Stimulated activated CD4-positive, alpha-beta T cell treated with anti-CD3 and anti-CD28 coated beads, Interleukin-12 subunit alpha, Interleukin-12 subunit beta, amount 100 ng/mL, for 24 hours (primary cell): ENCODE measurements at places on chromosomes 12 and 14.

DNA sequence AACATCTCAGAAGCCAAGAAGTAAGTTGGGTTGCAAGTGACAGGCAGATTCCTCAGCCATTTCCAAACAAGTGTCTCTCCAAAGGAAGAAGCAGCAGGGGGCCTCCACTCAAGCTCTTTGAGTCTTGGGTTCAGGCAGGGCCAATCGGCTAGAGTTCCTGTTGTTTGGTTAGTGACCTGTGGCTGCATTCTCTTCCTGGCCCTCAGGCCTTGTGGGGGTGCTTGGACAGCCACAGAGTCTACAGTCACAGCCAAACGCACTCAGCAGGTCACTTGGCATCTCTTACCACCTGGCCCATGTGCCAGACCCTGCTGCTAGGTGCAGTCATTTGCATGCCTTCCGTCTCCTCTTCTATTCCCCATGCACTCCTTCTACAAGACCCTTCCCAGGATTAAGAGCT is 353.9 kb downstream of the GRIN2B start:
- no peak for DNase-seq

GRCh38 chr12:67758119-67758518 is 109.6 kb downstream of the DYRK2 start:
- no peak for DNase-seq

GRCh38 chr14:68359837-68360552 is 432.9 kb downstream of the ZFP36L1 start:
- peak; percentile 8 for DNase-seq

- DNase-seq = no peak
These were observed at the start of gene LGR5 for GRCh38 chr12:71439613-71440344. TSS of gene LGR5 (plus strand) at chr12:71439798. CDS start at chr12:71440081, 283 bp downstream.

DNA sequence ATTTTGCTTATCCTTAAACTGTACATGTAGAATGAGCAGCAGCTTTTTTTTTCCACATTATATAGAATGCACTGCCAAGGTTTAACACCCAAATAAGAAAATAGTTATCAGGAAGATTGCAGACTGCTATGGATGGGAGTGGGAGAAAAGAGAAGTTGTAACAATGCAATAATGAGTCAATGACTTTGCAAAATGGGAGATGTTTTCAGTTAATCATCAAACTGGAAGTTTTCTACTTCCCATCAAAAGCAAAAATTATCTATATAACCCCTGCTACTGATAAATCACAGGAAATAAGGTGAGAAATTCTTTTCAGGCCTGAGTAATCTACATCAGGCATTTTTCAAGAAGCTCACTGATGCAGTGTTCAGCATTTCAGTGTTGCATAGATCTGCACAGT is 309.1 kb downstream of the GXYLT1 start:
- no peak for DNase-seq

DNA sequence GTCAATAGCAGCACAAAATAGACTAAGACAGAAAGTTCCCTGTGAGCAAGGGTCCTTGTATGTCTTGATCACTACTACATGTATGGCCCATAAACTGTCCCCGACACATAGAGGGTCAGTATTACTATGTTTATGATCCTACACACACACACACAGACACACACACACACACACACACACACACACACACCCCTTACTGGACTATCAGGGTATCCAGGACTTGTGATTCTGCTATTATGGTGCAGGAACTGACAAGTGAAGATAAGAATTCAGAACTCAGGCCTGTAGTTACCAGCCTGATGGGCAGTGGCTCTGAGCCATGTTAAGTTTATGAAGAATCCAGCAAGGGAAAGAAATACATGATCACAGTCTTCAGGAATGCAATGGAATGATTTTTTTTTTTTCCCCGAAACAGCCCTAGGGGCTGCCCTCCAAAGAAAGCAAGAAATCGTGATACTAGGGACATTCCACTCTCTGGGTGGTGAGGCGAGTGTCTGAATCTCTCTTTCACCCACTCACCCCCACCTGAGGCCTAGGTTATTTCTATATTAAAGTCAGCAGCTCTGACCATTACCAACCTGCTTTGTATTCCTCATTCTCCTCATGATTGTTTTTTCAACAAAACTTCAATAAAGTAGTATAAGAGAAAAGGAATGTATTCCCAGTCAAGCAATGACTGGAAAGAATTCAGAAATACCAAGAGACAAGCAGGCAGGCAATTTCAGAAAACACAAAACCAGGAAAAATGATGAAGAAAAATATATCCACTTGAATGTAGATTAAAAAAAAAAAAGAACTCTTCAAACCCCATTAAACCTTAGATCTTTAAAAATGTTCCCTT is 105.8 kb downstream of the AVPR1A start:
- no peak for DNase-seq

- no peak for DNase-seq
These were observed 972 bp upstream of the DCTN2 start for GRCh38 chr12:57548013-57548315.

- DNase-seq = no peak
These were observed 318.2 kb downstream of the NUAK1 start for GRCh38 chr12:105820429-105821125.

DNA sequence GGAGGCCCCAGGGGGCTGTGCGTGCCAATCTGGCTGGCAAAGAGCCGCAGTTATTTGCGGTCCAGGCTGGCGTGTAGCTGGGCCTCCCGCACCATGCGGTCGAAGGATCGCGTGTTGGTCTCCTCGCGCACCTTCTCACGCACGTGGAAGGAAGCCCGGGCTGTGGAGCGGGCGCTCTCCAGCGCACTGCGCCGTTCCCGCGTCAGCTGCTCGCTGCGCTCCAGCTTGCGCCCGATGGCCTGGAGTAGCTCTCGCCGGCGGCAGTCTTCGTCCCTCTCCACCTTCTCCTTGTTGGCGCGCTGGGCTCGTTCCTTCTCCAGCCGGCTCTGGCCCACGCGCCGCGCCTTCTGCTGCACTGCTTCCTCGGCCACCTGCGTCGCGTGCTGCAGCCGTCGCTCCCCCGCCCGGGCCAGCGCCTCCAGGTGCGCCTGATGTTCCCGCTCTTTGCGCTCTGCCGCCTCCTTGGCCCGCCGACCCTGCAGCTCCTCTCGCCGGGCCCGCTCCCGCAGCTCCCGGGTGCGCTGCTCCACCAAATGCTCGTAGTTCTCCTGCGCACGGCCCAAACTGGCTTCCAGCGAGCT is 3.1 kb downstream of the CCDC177 start:
- no peak for DNase-seq

DNA sequence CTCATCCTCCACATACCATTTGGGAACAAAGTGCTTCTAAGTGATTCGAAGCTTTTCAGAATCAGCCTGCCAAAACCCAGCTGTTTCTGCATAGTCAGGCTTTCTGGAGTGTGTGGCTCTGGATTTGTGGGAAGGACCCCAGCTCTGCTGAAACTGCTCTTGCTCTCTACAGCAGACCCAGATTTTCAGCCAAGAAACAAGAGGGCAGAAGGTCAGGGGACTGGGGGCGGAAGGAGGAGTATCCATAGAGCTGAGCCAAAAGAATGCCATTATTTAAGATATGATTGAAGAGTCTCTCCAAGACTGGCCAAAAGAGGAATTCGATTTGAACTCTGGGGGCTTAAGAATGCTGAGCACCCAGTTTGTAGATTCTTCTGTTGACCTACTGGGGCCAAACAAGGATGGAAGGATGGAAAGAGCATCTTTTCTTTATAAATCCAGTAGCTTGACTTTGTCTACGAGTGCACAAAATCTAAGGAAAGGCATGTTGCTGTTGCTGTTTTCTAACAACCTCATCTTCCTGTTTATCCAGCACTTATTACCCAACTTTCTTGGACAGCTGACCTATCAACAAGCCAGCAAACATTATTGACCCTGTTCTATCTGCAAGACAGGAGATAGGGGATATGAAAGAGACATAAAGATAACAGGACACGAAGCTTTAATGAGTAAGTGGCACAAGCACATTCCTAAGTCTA is 29.2 kb downstream of the FBLN5 start:
- DNase-seq = no peak

DNA sequence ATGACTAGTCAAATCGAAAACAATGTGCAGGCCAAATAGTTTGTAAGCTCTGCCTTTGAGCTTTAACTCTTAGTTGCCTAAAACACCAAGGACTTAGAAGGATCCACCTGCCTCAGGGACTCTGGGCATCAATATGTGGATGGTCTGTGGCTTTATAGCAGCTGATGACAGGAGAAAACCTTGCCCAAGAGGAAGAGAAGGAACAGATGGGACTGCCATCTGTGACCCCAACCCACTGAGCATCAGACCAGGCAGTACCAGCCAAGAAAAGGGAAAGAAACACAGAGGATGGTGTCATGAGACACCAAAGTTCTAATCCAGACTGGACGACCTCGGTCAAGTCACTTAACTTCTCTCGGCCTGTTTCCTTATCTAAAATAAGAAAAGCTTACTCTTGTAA is 12.7 kb downstream of the TGFB3 start:
- DNase-seq = no peak

DNA sequence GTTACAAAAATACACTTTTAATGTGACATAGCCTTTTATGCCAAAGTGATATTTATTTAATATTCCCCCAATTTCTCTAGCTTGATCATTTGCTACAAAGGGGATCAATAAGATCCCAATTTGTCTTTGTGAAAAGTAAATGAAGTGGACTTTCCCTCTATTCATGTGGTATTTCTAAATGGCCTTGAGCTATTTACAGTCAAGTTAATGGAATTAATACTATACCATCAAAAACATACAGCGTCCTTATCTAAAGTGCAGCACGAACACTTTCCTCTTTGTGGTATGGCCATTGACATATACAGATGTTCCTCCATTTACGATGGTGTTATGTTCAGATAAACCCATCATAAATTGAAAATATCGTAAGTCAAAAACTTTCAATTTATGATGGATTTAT is 23.2 kb downstream of the CFL2 start:
- no peak for DNase-seq

GRCh38 chr12:39764944-39765560 is 145.4 kb upstream of the ABCD2 start:
- DNase-seq = no peak

DNA sequence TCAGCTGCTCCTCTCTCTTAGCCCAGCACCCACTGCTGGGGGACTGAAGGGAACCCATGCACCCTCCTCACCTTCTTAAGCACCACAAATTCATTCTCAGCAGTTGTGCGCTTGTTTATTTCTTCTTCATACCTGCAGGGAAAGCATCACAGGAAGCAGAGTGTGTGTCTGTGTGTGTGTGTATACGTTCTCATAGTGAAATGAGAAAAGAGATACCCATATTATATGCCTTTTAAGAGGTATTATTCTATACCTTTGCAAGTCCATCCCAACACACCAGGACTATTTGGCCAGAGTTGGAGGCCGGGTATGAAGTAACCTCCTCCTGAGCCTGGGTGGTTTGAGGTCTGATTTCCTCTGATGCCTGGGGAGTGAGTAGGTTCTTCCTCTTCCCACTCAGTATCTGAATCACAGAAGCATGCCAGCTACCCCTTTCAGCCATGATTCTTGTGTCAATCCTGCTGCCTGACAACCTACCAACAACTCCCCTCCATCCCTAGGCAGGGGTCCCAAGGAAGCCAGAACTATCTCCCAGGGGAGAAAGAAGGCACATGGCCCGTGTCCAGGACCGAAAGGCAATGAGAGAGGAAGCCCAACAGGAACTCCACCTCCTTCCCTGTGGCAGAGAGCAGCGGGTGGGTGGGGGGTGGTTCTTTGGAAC is 3.0 kb downstream of the KRT73 start:
- DNase-seq = no peak

DNA sequence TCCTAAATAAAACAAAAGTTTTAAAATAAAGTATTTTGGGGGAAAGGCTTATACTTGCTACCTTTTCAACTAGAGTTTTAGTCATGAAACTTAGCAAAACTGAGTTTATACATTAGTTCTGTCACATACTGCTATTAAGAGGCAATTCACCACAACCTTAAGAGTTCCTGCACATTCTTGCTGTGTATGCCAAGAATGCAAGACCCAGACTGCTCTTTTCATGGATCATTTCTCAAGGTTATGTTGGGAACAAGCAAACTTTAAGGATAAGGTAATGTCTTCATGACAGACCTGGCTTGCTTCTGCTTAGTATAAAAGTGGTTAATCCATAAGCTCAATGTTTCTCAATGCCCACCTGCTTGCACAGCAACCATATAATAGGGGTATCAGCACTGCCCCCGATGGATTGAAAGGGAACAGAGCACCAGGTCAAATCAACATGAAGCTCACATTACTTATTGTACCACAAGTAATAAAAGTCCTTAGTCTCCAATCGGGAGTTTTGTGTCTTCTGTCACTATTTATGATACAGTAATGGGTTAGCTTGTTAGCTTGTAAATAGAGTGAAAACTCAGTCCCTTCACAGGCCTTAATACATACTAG is 67.6 kb downstream of the KIF21A start:
- DNase-seq = no peak

- no peak for DNase-seq
These were observed 4.7 kb upstream of the CDH24 start for GRCh38 chr14:23062002-23062401.

DNA sequence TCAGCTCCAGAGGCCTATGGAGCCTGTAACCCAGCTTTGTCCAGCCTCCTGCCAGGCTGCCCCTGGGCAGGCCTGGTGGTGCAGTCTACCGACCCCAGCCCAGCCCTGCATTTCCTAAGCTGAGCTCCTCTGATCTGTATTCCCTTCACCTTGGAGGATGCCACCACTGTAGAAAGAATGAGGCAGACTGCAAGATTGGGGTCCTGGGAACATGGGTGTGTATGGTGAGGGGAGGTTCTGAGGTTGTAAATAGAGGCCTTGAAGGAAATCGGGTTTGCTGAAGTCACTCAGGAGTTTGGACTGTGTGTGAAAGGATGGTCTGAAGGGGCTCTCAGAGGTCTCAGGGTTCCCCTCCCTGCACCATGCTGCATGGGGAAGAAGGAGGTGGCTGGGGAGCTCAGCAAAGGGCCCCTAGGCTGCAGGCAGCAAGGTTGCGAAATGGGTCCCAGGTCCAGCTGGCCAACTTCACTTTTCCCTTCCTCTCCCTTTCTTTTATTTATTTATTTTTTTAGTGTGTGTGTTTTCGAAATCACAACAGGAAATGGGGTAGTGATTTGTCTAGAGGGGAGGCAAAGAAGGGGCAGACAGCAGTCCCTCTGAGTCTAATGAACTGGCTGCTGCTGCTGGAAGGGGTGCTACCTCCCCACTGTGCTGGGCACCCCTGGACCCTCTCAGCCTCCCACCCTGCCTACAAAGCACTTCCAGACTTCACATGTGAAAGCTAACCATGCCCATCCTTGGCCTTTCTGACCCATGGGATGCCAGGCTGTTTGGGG is 1.2 kb upstream of the LRP1-AS start:
- no peak for DNase-seq

DNA sequence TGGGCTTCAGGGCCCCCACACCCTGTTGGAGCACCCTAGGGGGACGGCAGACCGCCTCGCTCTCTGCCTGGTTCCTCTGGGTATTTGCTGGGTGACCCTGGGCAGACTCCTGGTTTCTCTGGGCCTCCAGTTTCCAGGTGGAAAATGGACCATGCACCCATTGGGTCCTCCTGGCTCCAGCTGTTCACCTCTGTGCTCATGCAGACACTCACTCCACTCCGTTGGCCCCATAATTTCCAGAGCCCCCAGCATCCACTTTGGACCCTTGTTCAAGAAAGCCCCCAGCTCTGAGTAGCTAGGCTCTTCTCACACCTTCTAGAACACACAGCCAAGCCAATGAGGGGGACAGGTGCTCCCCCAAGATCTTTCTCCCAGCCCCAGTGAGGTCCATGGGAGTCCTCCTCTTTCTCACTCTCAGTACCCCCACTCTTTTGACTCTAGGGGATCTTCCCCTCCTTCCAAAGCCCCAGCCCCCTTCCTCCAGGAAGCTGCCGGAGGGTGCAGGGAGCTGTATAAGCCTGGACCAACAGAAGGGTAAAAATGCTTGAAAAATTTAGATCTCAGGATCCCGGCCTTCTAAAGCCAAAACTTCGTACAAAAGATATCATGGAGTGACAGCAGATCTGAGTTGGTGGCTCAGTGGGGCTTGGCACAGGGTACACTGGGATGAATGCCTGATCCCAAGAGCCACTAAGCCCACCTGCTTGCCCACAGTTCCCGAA is 174.8 kb upstream of the RTL1 start:
- no peak for DNase-seq
